GM12892 (cell line): ENCODE measurements at places on chromosomes 1 and 21.

DNA sequence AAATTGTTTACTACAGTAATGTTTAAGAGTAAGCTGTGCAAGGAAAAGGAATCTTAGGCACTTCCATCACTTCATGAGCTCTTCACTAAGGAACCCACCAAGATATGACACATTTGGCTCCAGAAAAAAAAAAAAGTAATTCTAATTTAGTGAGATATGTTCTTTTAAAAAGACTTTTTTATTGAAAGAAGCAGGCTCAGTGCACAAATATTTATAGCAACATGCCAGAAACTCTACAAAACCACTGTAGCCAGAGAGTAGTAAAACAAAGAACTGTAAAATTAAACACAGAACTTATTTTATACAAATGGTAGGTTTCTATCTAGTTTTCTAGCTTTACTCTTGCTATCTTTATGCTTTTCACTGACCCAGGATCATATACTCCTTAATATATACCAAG, 434.6 kb upstream of the ADGRL2 start:
- DNase-seq, result no peak

GRCh38 chr1:19044975-19045831, 88.7 kb upstream of the IFFO2 start:
- DNase-seq, result no peak

GRCh38 chr1:180912801-180913565, at the start of gene KIAA1614:
TSS of gene KIAA1614 (plus strand) at chr1:180912897. CDS start at chr1:180913244, 347 bp downstream.
- no peak for DNase-seq

DNA sequence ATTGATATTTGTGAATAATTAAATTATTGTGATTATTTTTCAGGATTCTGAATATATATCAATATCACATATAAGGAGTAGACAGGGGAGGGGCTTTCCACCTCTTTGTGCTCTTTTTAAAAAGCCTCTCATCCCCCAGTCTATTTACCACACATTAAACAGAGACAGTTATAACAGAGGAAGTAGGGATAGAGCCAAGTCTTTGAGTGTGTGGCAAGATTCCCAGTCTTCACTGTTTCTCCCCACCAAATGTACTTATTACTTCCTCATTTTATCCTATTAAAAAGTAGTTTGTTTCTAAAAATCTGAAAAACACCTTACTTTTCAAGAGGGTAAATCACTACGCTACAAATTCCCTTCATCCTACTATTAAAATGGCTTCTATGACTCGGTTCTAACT, 46.7 kb downstream of the EPS15 start:
- no peak for DNase-seq

GRCh38 chr1:235725434-235725833, 75.8 kb upstream of the GNG4 start:
- no peak for DNase-seq

- DNase-seq, result no peak
Measured at GRCh38 chr1:27686223-27686990, 14.4 kb upstream of the IFI6 start.

DNA sequence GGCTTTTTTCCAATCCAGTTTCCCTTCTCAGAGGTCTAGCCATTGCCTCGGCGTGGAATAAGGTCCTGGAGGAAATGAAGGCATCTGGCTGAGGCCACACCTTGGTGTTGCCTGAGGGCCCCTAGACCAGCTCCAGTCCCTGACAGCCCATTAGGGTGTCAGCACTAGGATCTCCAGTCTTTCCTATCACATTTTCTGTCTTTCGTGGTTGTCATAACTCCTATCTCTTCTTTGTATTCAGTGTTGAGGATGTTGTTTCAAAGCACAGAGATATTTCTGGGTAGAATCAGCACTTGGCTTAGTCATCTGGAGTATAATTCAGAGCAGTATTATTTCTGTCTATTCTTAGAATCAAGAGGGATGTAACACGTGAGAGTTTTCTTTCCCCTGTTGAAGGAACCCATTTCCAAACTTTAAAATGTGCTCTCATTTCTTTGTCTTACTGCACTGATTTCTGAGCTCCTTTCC, 844.3 kb downstream of the KCNT2 start:
- DNase-seq, result no peak

DNA sequence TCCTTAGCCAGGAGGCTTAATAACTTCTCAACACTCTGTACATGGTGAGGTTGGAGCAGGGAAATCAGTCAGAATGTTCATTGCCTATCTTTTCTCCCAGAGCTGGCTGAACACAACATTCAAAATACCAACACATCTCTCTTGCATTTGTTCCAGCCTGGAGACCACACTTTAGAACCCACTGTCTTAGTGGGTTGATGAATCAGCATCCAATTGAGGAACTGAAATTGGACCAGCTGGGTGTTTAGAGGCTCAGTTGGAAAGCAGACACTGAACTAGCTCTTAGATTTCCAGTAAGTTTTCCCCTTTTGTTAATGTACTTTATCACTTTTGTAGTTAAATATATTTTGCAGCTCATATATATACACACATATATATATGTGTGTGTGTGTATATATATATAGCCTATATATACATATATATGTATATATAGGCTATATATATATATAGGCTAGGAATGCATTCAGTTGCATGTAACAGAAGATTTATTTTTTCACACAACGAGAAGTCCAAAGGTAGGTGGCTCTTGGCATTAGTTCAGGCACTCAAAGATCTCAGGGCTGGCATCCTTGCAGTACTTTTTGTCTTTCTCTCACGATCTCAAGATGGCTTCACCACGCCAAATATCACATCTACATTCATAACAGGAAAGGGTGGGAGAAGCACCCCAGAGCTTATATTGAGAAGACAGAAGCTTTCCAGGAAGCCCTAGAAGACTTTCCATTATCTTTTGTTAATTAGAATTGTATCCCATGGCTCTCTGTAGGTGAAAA, 35.0 kb upstream of the HUNK start:
- DNase-seq, result no peak

DNA sequence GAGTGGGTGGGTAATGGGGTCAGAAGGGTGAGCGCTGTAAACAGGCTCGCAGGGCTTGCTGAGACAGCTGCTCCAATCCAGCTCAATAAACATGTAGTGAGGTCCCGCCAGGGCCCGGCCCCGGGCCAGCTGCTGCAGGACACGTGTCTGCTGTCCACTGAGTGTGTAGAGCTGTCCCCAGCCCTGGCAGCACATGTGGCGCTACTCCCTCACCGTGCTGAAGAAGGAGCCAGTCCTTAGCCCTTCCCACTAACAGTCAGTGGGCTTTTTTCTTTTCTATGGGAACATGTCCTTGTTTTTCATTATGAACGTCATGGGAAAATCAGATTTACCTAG, 78.9 kb upstream of the C1orf174 start:
- DNase-seq, result no peak

- no peak for DNase-seq
Measured at GRCh38 chr1:241235256-241235897, 121.6 kb downstream of the RGS7 start.

DNA sequence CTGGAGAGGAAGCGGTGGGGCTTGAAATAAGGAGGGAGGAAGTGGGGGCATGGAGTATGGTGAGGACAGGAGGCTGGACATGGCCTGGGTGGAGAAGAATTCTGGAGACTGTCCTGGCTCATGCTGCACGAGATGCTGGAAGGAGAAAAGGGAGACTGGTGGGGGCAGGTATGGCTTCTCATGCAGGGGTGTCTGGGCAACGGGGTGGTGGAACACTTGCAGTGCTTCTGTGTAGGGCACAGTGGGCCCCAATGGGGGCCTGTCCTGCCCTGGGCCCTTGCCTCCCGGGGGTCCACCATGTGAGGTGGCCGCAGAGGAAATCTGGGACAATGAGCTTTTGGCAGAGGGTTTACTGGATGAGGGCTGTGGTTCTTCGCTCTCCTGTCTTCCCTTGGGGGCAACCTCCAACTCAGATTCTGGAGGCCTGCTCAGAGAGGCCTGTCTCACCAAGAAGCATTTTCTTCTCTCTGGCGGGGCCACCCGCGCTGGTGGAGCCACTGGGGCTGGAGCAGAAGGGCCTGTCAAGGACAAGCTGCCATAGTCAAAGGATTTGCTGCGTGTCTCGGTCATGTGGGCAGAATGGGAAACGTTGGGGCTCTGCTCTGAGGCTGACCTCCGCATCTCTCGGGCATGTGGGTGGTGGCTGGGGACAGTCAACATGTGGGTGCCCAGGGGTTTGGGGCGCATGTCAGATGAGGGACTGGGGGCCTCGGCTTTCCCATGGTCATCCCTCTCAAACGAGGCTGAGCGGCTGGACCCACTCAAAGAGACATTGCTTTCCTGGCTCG, 96.9 kb upstream of the EDN2 start:
- DNase-seq, result no peak

- no peak for DNase-seq
Measured at GRCh38 chr1:119470958-119471357, 36.1 kb upstream of the HSD3B1 start.

GRCh38 chr1:54403808-54404261, 2.4 kb downstream of the SSBP3 start:
- no peak for DNase-seq

DNA sequence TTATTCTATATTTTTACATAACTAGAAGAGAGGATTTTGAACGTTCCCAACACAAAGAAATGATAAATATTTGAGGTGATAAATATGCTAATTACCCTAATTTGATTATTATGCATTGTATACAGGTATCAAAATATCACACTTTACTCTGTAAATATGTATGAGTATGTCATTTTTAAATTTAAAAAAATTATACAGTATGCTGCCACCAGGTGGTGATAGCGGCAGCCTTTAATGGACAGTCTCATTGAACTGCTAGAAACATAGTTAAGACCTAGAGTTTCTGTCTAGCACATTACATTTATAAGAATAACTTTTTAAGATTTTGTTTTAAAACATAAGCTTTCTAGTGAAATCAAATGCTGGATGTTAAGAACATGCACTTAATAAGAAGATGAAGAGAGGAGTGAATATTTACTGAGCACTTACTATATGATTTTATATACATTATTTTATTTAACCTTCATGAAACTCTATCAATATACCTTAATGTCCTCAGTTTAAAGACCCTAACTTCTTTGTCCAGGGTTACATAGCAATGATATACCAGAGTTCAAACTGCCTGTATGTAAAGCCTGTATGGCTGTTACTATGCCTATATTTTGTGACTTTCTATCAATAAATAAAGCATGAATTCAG, 207.1 kb downstream of the NUF2 start:
- DNase-seq, result no peak

DNA sequence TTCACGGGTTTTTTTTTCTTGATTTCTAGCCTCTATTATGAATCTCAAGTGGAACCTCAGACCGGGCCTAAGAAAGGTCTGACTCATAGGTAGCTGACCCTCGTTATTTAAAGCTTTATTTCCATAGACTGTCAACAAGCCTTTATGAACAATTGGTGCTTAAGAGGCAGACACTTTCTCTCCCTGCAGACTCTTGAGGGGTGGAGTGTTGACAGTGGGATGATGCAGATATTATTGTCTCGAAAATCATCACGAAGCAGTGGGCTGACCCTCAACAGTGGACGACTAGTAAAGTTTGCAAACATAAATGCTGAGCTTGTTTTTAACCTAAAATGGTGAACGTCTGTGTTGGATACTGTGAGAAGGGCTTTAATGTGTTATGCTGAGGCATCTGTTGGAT, 1.8 kb downstream of the SFT2D2 start:
- no peak for DNase-seq

DNA sequence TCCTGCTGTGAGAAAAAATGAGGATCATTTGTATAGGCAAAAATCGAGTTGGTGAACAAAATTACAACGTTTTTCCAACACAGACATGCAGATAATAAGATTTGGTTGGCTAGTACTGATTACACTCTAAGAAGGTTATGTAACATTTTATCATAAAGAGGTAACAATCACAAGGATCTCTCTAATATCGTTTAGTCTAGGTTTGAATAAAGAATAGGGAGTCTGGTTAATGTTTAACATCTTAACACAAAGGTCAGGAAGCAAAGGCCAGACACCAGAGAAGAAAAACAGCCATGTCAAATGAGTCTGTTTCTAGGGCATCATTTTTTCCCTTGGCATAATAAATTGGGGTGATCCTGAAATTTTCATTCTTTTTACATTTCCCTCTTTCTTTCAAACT, 207.4 kb upstream of the CHRM3 start:
- no peak for DNase-seq

- DNase-seq, result no peak
Measured at GRCh38 chr1:232690285-232690935, 60.5 kb upstream of the SIPA1L2 start.

DNA sequence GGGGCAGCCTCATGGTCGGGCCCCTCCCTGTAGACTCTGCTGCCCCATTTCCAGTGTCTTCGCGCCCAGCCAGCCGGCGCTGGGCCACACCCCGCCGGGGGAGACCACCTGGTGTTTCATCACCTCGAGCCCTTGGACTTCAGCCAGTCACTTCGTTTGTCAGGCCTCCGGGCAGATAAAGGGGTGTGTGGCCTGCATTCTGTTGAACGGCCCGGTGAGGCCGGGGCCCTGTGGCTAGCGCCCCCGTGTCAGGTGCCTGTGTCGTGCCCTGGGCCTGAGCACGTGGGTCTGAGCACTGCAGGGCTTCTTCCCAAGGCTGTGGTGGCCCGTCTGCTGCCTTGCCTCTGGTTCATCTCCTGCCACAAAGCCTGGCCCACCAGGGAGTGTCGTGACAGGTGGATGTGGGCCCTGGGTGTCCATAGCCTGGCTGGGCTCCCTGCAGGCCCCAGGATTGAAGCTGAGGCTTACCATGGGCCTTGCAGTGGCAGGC, 65.2 kb upstream of the DIP2A start:
- DNase-seq, result no peak

- DNase-seq, result no peak
Measured at GRCh38 chr1:157145076-157145475, 6.9 kb upstream of the ETV3 start.

GRCh38 chr1:40755067-40755466, 28.5 kb upstream of the KCNQ4 start:
- no peak for DNase-seq

DNA sequence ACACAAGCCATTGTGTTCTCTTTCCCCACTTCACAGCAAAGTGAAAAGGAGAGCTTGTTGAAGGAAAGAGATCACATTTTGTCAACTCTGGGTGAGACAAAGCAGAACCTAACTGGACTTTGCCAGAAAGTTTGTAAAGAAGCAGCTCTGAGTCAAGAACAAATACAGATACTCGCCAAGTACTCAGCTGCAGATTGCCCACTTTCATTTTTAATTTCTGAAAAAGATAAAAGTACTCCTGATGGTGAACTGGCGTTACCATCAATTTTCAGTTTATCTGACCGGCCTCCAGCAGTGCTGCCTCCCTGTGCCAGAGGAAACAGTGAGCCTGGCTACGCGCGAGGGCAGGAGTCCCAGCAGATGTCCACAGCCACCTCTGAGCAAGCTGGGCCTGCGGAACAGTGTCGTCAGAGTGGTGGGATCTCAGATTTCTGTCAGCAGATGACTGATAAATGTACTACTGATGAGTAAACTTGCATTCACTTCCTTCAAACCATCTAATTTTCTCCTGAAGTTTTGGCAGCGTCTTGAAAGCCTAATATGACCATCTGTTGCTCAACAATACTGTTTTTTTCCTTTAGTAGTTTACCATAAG, 43.7 kb downstream of the BACH1 start:
- no peak for DNase-seq

- no peak for DNase-seq
Measured at GRCh38 chr1:114896795-114897194, 42.1 kb downstream of the SYCP1 start.
